Activated T-cell treated with anti-CD3 and anti-CD28 coated beads, Interleukin-2, amount 50 U/mL, for 4 hours (primary cell): ENCODE measurements at places on chromosomes 6 and 20.

DNA sequence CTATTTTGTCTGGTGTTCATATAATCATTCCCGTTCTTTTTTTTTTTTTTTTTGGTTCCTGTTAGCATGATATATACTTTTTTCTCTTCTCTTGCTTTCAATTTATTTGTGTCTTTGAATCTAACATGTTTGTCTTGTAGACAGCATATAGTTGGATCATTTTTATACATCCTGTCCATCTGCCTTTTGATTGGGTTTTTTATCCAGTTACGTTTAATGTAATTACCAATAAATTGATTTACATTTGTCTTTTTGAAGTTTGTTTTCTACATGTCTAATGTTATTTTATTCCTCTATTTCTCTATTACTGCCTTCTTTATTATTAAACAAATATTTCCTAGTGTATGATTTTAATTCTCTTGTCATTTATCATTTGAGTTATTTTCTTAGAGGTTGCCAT, 84.4 kb downstream of the B3GAT2 start:
- DNase-seq, result no peak

DNA sequence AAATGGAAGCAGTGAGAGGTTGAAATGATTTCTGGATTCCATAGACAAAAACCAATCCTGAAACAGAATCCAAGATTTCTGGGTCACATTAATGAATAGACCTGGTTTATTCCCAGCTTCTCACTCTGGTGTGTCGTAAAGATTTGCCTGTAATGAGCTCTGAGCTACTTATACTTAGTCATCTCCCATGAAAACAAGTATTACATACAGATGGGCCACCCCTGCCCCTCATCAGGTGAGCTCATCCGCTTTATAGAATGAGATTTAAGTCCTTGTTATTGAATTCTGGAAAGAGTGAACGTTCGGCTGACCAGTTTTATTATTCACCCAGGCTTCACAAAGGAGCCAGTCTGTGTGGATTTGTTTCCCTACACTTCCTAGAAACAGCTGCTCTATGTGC, 47.1 kb upstream of the TMEM181 start:
- no peak for DNase-seq

DNA sequence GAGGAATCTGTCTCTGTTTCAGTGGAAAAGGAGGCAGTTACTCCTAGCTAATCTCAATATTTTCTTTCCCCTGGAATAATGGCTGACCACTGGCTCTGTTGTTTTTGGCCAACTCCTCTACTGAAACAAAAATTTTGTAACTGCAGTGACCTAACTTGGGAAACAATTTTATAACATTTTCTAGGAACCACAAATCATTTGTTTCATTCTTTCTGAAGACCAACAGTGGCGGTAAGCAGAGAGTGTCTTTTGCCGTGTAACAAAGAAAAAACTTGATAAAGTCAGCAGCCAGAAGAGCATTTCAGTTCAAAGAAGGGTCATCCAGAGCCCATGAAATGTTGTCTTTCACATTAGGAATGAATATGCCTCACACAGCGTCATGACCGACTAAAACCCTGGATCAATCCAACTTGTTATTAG, 11.8 kb upstream of the BFSP1 start:
- no peak for DNase-seq

GRCh38 chr6:130602151-130602770, 224.9 kb upstream of the SMLR1 start:
- DNase-seq, result no peak

DNA sequence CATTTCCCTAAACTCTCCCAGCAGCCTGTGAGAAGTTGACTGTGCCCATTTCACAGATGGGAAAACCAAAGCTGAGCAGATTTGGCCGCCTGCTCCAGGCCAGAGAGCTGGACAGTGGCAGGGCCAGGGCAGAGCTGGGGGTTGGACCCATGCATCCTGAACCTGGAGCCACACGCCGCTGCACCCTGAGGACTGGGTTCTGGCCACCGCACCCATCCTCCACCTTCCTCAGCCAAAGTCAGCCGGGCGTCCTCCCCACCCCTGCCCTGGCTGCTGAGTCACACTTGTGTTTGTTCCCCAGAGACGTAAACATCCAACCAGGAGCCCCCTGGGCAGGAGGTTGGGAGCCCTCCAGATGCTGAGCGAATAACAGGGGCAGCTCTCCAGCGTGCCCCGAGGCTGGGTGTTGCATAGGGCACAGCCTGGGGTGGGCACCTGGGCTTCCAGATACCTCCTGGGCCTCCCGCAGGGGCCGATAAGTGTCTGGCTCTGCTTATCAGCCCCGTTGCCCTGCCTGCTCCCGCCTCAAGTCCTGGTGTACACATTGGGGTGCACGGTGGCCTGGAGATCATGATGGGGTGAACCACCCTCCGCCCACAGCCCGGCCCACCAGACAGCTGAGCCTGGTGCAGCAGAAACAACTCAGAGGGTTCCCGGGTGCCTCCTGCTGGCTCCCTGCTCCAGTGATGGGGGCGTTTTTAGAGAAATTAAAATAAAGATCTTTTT, 23.8 kb downstream of the RBM38 start:
- DNase-seq, result no peak

DNA sequence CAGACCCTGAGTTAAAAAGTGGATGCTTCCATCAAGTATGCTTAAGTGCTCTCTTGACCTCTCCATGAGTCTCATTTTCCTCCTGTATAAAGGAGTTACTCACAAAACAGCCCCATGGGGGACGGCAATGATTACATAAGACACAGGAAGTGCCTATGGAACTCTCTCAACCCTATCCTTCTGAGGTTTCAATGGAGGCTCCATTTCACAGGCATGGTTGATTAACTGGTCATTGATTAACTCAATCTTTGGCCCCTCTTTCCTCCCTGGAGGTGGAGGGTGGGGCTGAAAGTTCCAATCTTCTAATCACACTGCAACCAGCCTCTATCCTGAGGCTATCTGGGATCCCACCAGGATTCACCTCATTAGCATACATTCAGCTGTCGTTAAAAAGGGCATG, 29.3 kb downstream of the CST8 start:
- DNase-seq, result no peak

DNA sequence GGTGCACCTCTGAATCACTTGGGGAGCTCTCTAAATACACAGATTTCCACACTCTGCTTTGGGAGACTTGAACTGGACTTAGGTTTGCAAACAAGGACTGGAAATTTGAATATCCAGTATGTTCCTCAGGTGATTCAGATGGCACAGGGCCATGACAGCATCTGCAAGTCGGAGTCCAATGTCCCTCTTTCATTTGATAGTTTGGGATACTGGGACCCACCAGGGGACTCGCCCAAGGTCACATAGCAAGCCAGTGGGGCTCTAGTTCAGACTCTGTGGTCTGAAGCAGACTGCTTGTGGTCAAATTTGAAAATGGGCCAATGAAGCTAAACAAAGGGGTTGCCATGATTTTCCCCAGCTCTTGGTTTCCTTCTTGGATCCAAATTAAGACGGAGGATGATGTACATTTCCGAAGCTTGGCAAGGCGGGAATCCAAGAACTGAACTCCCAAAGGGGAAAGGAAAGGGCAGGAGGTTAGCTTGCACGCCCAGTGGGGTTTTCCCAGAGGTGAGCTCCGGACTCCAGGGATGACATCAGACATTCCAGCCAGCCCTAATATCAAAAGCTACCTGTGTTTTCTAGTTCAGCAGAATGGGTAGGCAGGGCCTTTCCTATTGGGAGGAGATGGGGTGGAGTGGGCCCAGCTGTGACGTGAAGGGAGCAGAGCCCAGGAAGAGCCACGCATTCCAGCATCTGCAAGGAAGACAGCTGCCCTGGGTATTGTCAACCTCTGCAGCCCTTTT, 3.4 kb upstream of the SYS1 start:
- DNase-seq, result no peak

DNA sequence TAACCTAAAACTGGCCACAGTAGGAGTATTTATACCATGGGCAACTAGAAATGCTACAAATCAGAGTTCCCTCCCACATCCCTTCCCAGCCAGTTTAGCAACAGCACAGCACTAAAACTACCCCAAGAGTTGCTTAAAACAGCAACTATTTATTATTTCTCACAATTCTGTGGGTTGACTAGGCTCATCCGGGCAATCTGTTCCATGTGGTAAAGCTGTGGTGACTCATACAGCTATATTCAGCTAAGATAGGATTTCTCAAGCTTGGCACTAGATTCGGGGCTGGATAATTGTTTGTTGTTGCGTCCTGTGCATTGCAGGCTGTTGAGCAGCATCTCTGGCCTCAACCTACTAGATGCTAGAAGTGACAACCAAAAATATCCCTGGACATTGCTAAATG, 8.6 kb upstream of the HECA start:
- peak; percentile 20 for DNase-seq
